SJCRH30 (cell line): ENCODE measurements at places on chromosomes 7 and 10. TPM values are rescaled to one million over a fixed set of nuclear protein-coding genes. Genes with fewer than 3 reads are reported as not detected.

STEAP2 gene
- total RNA-seq, result 0.08 and 0.10 TPM in 2 replicates

STX1A gene
- 6.9 and 10.4 TPM in 2 replicates for total RNA-seq

SYT15 gene
- total RNA-seq, result 0.08 TPM in 1 of 2 replicates, not detected in the other

CCDC3 gene
- 106 and 112 TPM in 2 replicates for total RNA-seq

RNF32 gene
- 0.76 and 0.97 TPM in 2 replicates for total RNA-seq

TMEM225B gene
- total RNA-seq, result 0.32 and 0.61 TPM in 2 replicates

NPSR1 gene
- total RNA-seq, result not detected in 2 replicates

PILRA gene
- 0.83 TPM in 1 of 2 replicates, not detected in the other for total RNA-seq

VSTM4 gene
- 7.1 and 7.2 TPM in 2 replicates for total RNA-seq

ZNF655 gene
- 64.3 and 79.9 TPM in 2 replicates for total RNA-seq

DNAJB6 gene
- total RNA-seq, result 107 and 121 TPM in 2 replicates

C10orf105 gene
- total RNA-seq, result not detected in 2 replicates

LAMB1 gene
- 100 and 106 TPM in 2 replicates for total RNA-seq

HTRA1 gene
- 1.0 and 1.5 TPM in 2 replicates for total RNA-seq

NOS3 gene
- 0.05 and 0.20 TPM in 2 replicates for total RNA-seq

LRRC17 gene
- 67.1 and 71.2 TPM in 2 replicates for total RNA-seq

STEAP4 gene
- not detected in 2 replicates for total RNA-seq

SUN3 gene
- not detected in 2 replicates for total RNA-seq

AOC1 gene
- total RNA-seq, result not detected in 2 replicates

NKX2-3 gene
- not detected in 2 replicates for total RNA-seq

UCN3 gene
- total RNA-seq, result 0.10 and 0.20 TPM in 2 replicates

PTPRN2 gene
- 3.8 and 6.0 TPM in 2 replicates for total RNA-seq

TRIL gene
- 9.4 and 9.5 TPM in 2 replicates for total RNA-seq

SEC31B gene
- total RNA-seq, result 2.2 and 4.6 TPM in 2 replicates

CCL26 gene
- total RNA-seq, result not detected in 2 replicates

FAM171A1 gene
- 19.6 and 22.3 TPM in 2 replicates for total RNA-seq

OLAH gene
- not detected in 2 replicates for total RNA-seq

TACC2 gene
- total RNA-seq, result 25.9 and 30.5 TPM in 2 replicates

PRSS37 gene
- not detected in 2 replicates for total RNA-seq

BAZ1B gene
- total RNA-seq, result 128 and 139 TPM in 2 replicates

TMEM139 gene
- 0.97 and 2.5 TPM in 2 replicates for total RNA-seq

PRPS1L1 gene
- not detected in 2 replicates for total RNA-seq

SLC18A3 gene
- total RNA-seq, result not detected in 2 replicates

ERVW-1 gene
- total RNA-seq, result 66.6 and 78.1 TPM in 2 replicates

MEIG1 gene
- not detected in 2 replicates for total RNA-seq

PLXDC2 gene
- 10.4 and 11.4 TPM in 2 replicates for total RNA-seq

FUOM gene
- total RNA-seq, result not detected in 2 replicates

CFAP70 gene
- total RNA-seq, result 0.12 TPM in 1 of 2 replicates, not detected in the other

SLC13A4 gene
- 0.08 and 0.30 TPM in 2 replicates for total RNA-seq

CTAGE4 gene
- total RNA-seq, result not detected in 2 replicates

ZWINT gene
- total RNA-seq, result 100 and 113 TPM in 2 replicates

SRRM3 gene
- 0.43 and 0.51 TPM in 2 replicates for total RNA-seq

BMI1 gene
- 81.9 and 103 TPM in 2 replicates for total RNA-seq

LRMDA gene
- total RNA-seq, result 0.24 TPM in 1 of 2 replicates, not detected in the other

SORBS1 gene
- total RNA-seq, result 12.8 and 17.1 TPM in 2 replicates

RSU1 gene
- 23.3 and 28.4 TPM in 2 replicates for total RNA-seq

OR6B1 gene
- not detected in 2 replicates for total RNA-seq

PRLHR gene
- not detected in 2 replicates for total RNA-seq

CABCOCO1 gene
- not detected in 2 replicates for total RNA-seq

VWDE gene
- total RNA-seq, result not detected in 2 replicates

ABCB1 gene
- not detected in 2 replicates for total RNA-seq

MARVELD1 gene
- total RNA-seq, result 29.8 and 30.4 TPM in 2 replicates

TAS2R4 gene
- 0.18 and 0.43 TPM in 2 replicates for total RNA-seq

ANKRD30A gene
- not detected in 2 replicates for total RNA-seq

PON1 gene
- 0.28 and 0.84 TPM in 2 replicates for total RNA-seq

AKR1D1 gene
- not detected in 2 replicates for total RNA-seq
